ENCODE measurements at places on chromosomes 2 and 18. TPM values are rescaled to one million over a fixed set of nuclear protein-coding genes. Genes with fewer than 3 reads are reported as not detected.

DNA sequence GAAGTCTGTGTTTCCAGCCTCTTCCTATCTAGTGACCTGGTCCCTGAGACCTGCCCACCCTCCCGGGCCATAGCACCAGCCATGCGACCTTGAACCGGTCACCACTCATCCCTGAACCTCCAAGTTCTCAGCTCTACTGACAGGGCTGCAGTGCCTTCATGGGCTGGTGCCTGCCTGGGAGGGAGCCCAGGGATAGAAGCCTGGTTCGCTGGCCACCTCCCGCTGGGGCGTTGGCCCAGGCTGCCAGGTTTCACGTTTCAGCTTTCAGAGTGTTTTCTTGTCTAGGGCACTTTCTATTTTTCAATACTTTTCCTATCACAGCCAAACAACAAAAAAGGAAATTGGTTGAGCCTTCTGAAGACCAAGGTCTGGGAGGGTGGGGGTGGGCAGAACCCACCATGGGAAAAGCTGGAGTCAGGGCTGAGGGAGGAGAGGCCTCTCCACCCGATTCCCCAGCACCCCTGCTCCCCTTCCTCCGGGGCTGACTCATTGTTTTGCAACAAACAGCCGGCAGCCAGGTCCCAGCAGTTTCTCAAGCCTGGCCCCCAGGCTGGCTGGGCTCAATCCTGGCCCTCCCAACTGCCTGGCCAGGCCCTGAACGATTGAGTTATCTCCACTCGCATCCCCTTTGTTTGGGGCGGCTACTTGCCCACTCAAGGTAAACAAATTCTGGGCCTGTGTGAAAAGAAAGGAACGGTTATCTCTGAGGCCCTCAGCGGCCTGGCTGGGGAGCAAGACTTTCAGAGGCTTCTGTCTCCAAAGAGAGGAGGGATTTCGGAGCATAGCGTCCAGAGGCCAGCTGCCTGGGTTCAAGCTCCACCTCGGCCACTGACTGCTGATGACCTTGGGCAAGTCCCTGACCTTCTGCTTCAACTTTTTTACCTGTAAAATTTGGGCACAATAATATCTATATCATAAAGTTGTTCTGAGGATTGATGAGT, 47.5 kb downstream of the ZFP36L2 start:
- DNase-seq, result no peak

DNA sequence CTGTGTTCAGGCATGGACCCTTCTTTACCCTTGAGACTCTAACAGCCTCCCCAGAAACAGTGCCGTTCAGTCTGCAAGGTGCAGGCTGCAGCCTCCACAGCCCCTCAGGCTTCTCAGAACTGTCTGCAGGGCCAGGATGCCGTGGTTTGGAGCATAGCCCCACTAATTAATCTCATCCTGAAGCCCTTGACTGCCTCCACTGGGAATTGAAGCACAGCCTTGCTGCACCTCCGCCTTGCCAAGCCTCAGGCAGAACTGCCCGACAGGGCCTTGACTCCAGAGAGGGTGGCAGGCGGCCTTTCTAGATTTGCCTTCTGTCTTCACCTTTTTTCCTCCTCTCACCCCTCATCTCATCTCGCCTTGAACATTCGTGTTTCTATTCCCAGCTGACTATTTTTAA, 119.8 kb downstream of the NRP2 start:
- no peak for DNase-seq

- DNase-seq, result no peak
Measured at GRCh38 chr2:141508086-141508752, 622.6 kb downstream of the LRP1B start.

The TIMM21 gene
- total RNA-seq, result 27.0 TPM

The ASXL3 gene
- total RNA-seq, result not detected
